Left renal cortex interstitium (tissue), 4 donors: ENCODE measurements at places on chromosomes 11 and 22. TPM values are rescaled to one million over a fixed set of nuclear protein-coding genes. Genes with fewer than 3 reads are reported as not detected.

RASGRP2 gene
- polyA plus RNA-seq = 3.9 TPM

PGM2L1 gene
- 3.6 TPM for polyA plus RNA-seq

C11orf16 gene
- polyA plus RNA-seq = 0.61 TPM

- DNase-seq = no peak
These were observed 8.5 kb downstream of the DENND6B start for GRCh38 chr22:50318356-50318697.

DNA sequence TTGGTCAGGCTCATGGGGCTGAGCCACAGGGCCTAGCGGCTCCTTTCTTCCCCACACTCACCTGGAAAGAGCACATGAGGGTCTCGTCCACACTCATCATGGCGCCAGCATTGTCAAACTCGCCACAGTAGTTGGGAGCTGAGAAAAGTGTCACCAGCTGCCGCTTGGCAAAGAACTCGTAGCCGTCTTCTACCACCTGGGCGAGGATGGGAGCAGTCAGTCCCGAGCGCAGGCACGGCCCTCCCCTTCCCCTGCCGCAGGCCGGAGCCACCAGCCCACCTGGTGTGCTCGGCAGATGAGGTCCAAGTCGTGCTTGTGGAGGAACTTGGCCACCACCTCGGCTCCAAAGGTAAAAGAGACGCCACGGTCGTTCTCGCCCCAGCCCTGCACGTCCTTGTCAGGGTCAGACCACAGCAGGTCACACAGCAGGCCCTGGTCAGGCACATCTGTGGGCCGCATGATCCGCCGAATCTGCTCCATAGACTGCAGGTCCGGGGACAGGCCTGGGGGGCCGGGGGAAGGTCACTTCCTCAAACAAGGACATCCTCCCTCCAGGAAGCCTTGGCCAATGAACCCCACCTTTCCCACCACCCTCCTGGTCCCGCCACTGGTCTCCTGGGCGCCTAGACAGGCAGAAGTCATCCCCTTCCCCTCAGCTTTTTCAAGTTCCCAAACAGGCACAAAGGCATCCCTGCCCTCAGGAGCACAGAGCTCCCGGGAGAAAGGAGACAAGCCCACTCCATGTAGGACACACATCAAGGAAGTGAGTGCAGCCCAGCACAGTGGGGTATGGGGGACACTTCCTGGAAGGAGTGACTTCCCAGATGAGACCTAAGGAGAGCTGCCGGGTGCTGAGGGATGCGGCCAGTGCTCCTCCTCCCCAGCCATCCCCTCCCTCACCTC, 2.7 kb downstream of the PPP1CA start:
- DNase-seq = no peak

DNA sequence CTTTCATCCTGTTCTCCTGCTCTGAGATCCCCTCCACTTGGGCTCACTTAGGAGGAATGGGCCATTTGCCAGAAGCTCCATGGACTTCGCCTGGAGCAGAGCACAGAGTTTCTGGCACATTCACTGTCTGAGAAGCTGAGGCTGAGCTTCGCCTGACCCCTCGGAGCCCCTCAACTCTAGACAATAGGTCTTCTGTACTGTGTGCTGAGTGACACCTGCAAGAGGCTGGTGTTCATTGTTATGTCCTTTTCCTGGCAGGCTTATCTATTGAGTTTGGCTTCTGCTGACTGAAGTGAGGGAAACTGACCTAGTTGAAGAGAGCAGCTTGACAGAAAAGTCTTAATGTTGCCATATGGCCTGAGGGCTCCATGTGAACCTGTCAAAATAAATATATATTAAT, 124.3 kb downstream of the EHF start:
- no peak for DNase-seq

DNA sequence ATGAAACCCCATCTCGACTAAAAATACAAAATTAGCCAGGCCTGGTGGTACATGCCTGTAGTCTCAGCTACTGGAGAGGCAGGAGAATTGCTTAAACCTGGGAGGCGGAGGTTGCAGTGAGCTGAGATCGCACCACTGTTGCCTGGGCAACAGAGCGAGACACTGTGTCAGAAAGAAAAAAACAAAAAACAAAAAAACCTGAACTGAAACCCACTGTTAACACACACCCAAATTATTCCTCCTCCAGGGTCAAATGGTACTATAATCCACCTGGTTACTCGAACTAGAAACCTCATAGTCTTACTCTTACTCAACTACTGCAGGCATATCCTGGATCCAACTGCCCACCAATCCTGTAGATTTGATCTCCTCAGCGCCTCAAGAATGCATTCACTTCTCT, 35.5 kb downstream of the USP28 start:
- no peak for DNase-seq

GRCh38 chr22:35231585-35232084, 25.7 kb upstream of the HMGXB4 start:
- no peak for DNase-seq

- DNase-seq = no peak
These were observed 1033.7 kb upstream of the CCDC90B start for GRCh38 chr11:84319863-84320262.

DNA sequence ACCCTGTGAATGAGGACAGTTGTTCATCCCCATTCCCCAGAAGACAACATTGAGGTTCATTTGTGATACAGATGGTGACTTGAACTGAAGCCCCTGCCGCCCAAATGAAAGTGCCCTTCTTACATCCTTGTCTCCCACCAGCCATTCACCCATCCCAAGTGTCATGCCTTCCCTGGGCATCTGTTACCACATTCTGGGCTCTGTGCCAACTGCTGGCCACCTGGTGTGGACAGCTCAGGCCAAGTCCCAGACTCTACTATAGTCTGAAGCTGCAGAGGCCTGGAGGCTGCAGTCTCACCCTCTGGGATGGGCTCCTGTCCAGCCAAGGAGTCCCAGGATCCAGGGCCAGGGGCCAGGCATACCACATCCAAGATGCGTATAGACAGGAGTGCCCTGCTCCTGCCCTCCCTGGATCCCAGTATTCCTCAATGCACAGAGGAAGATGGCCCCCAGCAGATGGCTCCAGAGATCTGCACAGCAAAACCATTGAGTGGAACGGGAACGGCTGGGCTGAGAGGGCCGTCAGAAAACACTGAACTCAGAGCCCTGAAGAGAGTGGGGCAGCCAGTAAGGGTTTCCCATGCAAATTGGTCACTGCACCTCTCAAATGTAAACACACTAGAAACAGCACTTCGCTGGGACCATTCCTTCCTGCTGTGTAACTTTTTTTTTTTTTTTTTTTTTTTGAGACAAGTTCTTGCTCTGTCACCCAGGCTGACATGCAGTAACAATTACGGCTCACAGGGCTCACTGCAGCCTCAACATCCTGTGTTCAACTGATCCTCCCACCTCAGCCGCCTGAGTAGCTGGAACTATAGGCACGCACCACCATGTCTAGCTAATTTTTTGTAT, 22.8 kb downstream of the ARRB1 start:
- no peak for DNase-seq
